ENCODE measurements at places on chromosomes 7 and 10.

DNA sequence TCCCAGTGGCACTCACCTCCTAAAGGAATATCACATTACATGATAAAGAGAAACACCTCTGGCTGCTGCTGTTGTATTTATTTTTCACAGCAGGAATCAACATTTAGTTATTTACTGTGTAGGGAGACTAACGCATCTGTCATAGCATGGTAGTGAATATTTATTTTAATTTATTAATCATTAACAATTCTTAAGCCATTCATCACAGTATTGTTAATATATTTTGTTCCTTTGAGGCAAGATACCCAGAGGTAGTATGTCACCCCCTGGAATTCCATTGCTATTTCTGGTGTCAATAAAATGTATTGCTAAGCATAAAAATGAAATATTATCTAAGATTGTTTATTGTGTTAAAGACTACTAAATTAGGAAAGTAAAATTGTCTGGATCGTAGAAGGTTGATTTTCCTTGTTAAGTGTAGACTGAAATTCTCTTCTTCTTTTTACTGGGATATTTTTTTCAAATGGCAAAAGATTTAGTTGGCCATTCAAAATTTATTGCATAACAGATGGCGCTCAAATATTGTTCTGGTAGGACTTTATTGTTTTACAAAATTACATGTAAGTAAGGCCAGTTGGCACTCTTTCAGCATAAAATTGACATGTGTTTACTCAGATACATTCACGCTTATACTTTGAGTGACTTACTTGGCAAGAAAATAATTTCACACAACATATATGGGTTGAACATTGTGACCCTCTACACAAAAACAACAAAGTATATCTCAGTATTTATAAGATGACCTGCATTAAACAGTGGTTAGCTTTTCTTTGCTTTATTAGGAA is 1358.7 kb upstream of the SORCS1 start:
- DNase-seq: no peak

DNA sequence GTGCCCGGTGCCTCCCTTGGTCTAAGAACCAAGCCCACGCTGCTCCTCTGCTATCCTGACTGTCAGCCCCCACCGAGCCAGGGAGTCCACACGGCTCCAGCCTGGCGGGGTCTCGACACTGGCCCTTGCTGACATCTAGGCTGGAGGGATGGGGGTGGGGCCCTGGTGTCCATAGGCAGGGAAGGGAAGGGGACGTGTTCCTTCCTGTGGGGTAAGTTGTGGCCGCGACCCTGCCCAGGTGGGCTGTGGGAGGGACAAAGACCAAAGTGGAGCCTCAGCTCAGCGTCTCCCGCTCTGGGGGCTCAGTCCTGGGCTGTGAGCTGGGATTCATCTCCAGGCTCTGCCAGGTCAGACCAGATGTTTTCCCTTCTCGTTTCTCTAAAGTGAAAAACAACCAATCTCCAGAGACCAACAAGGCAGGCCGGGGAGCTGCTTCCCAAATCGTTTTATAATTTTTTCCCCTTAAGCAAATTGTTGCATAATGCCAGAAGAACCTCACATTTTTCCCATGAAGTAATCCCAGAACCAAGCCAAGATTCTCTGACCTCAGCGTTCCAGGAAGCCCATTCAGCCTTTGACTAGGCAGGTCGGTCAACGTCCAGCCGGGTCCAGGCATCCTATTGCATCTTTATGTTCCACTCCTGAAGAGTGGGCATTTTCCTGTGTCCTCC is 101.2 kb downstream of the RGS10 start:
- peak; percentile 85 for DNase-seq

DNA sequence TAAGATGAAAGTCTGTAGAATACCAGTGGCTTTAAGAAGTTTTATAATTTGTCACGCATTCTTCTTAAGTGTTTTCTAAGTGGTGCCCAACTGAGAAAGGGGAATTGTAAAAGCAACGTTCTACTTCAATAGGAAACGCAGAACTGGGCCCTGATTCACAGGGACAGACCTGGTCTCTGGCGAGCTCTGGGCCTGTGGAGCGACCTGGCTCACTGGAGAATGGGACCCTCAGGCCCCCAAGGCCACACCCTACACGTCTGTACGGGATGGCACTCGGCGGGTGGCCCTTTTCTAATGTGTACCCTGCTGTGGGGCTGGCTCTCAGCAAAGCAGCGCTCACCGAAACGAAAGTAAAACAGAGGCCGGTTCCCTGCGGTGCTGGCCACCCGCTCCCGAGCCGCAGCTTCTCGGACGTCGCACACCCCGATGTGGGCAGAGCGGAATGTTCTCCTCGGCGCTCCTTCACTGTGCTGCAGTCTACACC is 205.0 kb downstream of the DIP2C start:
- DNase-seq: peak; percentile 84

DNA sequence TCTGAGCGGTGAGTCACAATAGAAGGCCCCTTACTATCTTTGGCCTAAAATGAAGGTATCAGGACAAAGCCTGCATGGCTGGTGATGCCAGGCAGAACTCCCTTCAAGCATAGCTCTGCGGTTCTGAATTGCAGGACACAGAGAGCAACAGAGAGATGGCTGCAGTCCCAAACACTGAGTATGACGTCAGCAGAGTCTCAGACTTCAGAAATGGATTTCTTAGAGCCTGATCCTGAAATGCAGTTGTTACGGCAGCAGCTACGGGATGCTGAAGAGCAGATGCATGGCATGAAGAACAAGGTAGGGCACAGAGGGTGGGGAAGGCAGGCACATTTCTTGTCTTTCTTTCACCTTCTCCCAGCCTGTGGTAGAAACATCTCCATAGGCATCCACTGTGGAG is 13.5 kb downstream of the CCDC136 start:
- no peak for DNase-seq

- DNase-seq: no peak
Observed at GRCh38 chr10:12733271-12733670, 268.2 kb downstream of the CCDC3 start.

- peak; percentile 64 for DNase-seq
Observed at GRCh38 chr10:100148353-100149211, 37.2 kb downstream of the ERLIN1 start.

GRCh38 chr7:126727930-126728391 is 524.8 kb downstream of the GRM8 start:
- DNase-seq: peak; percentile 75

DNA sequence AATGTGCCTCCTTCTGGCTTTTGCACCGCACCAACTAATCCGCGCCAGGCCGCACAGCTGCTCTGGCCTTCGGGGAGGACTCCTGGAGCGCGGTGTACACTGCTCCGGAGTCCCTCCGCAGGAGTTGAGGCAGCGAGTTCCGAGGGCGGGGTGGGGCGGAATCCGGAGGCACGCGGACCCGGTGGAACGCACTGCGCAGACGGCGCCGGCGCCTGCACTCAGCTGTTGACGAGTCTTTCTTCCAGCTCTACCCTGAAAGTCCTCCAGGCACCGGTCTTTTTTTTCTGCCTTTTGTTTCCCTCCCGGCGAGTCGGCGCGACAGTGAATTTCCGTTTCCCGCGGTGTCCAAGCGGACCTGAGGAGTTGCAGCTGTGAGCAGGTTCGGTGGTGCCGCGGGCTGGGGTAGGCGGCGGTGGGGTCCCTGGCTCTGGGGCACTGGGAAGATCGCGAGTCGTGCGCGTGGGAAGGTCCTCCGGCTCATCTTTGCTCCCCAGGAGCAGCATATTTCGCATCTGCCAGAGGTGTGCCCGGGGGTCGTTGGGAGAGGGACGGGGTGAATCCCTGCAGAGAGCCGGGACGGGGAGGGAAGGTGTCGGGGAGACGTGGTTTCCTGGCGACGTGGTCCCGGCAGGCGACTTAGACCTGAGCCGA is 44.1 kb downstream of the SFTPD start:
- peak; percentile 70 for DNase-seq

DNA sequence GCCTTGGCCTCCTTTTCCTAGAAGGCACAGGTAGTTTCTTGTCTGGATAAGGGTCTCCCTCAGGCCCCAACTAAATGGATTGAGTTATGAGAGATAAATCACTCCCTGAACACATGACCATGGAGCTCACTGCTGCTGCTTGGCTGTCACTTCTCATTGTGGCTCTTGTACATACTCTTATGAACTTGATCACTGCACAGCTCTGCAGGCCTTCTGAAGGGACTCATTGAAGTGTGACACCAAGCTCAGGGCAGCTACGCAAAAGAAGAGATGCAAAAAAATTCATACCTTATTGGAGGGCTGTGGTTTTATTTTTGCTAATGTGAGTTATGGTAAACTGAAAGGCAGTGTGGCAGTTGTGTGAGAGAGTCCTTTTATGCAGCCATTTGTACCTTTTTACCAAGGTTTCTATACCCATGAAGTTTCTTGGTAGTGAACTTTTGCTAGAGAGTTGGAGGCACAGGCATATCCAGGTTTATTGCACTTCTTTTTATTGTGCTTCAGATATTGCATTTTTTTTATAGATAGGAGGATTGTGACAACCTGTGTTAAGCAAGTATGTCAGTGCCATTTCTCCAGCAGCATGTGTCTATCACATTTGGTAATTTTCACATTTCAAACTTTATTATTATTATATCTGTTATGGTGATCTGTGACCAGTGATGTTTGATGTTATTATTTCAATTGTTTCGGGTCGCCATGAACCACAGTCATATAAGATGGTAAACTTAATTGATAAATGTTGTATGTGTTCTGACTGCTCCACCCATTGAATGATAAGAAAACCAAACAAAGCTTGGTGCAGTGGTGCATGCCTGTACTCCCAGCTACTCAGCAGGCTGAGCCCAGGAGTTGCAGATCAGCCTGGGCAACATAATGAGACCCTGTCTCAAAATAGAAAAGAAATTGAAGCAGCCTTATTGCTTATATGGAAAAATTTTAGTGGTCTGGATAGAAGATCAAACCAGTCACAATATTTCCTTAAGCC is 100.6 kb downstream of the LRRC4 start:
- DNase-seq: no peak

DNA sequence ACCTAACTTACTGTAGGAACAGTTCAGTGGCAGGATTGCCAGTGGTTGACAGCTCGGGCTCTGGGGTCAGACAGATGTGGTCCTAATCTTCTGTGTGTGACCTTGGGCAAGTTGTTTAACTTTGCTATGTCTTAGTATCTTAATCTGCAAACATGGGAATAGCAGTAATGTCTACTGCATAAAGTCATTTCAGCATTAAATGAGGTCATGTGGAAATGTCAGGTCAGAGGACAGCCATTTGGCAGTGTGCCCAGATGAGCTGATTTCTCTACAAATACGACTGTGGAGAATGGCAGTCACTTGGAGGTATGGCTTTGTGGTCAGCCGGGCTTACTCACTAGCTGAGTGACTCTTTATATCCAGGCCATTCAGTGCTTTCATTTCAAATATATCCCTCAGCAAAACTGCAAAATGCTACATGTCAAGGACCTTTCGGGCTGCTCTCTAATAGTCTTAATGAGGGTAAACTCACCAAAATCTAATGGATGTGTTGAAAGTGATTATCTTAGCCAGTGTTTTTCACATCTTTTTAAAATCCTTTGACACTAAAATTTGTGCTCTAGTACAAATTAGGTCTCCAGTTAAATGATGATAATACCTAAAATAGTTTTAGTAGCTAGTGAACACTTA is 171.4 kb downstream of the ST7 start:
- DNase-seq: peak; percentile 98

- DNase-seq: peak; percentile 42
Observed at GRCh38 chr10:60305380-60305892, 84.2 kb downstream of the ANK3 start.

GRCh38 chr10:49689882-49690510 is 10.5 kb downstream of the C10orf53 start:
- no peak for DNase-seq

DNA sequence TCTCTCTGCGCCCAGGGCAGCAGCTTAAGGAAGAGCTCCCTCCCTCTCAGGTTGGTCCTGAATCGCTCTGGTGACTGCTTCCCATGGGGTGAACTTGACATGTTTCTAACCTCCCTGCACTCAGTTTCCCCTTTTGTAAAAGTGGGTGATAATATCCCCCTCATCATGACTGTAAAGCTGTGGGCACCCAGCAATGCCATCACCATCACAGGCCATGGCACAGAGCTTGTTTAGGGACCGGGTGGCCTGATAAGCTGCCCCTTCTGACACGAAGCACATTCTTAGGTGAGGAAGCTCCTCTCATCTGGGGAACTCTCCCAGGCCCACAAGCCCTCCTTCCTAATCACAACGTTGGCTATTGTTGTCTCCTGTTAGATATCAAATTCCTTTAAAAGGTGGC is 972.8 kb upstream of the ZNF722 start:
- no peak for DNase-seq

DNA sequence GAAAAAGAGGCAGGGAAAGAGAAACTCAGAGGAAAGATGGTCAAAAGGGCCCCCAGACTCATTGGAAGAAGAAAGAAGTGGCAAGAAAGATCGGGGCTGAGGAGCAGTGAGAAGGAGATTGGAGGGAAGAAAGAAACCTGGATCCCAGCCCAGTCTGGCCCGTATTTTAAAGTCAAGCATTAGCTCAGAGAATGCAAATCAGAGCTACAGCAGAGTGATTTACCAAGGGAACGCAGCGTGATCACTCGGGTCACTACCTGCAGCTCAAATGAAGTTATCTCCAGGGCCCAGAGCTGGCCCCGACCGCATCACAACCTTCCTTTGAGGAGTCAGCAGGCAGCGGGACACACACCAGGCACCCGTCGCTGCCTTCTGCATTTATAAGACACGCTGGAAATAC is 72.8 kb downstream of the CARD11 start:
- DNase-seq: no peak

- DNase-seq: peak; percentile 90
Observed at GRCh38 chr10:78774999-78775711, 293.6 kb upstream of the ZMIZ1 start.

DNA sequence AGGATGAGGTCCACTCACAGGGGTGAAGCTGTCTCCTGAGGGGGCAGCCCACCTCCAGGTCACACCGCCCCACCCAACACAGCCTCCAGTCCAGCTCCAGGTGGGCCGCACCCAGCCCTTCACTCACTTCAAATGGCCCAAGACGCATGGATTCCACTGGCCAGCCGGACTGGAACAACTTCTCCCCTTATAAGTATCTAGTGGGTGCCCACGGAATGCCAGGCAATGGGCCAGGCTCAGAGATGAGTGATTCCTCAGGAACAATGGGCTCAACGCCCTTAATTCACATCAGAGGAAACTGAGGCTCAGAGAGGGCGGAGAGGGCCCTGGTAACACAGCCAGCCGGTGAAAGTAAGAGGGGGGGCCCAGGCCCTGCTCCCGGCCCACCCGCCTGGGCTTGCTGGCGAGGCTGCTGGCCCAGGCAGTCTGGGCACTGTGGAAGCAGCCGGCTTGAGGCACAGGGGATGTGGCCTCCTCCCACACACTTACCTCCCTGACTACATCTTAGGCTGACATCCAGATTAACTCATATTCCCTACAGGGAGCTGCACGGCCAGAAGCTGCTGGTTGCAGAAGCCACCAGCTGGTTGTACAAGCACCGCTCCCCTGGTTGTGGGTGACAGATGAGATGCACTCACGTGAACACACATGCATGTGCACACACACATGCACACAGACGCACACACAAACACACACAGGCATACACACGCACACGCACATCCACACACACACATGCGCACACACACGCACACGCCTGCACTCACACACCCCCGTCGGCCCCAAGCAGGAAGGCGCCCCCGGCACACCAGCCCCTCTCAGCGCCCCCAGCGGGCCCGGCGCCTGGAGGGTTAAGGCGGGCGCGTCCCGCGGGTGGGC is 1.0 kb upstream of the FAM20C start:
- peak; percentile 95 for DNase-seq

Data from choroid plexus epithelial cell (primary cell).